GM04503 (cell line): ENCODE measurements at places on chromosomes 12 and 14.

DNA sequence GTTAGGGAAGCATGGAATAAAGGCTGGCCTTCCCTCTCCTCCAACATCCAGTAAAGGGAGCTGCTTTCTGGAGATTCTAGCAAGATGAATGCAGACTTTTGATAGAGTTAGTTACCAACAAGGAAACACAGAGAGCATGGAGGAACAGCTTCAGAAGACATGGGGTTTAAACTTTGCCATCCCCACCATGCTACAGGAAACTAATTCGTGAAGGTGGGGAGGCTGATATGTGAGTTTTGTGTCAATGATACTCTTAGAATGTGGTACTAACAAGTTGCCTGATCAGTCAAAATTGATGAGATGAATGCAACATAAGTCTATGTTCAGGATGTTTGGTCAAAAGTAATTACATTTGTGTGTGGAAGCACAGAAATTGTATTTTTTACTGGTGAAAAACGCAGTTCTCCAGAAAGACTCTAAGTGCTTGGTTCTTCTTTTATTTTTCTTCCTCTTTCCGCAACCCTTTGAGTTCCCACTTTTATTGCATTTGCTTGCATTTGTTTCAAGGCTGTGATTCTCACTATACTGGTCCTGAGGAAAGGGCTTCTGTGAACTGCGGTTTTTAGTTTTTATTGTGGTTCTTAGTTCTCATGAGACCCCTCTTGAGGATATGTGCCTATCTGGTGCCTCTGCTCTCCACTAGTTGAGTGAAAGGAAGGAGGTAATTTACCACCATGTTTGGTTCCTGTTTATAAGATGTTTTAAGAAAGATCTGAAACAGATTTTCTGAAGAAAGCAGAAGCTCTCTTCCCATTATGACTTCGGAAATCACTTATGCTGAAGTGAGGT is at the start of gene CLEC4A:
CLEC4A (plus strand) TSS at position 494 of the 789 bp plus-strand sequence; CDS start at position 756, 262 bp downstream.
- DNase-seq = no peak

DNA sequence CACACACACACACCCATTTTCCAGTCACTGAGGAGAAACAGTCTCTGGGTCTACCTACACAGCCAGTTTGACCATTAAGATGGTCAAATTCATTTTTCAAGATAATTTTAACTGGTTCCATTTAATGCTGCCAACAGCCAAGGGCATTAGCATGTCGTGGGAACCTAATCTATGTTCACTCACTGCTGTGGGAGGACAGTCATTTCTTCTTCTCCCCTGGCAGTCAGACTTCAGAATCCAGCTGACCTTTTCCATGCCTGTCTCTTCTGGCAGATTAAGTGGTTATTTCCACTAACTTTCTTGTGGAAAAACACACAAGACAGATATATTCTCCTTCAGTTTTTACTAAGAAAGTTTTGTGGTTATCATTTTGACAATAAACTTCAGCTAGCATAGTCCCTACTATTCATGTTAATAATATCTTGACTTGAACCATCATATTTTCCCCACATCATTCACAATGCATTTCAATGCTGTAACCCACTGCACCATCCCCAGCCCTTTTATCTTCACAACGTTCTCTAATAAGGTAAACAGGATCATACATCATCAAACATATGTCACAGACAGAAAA is 82.2 kb downstream of the DAD1 start:
- DNase-seq = no peak

DNA sequence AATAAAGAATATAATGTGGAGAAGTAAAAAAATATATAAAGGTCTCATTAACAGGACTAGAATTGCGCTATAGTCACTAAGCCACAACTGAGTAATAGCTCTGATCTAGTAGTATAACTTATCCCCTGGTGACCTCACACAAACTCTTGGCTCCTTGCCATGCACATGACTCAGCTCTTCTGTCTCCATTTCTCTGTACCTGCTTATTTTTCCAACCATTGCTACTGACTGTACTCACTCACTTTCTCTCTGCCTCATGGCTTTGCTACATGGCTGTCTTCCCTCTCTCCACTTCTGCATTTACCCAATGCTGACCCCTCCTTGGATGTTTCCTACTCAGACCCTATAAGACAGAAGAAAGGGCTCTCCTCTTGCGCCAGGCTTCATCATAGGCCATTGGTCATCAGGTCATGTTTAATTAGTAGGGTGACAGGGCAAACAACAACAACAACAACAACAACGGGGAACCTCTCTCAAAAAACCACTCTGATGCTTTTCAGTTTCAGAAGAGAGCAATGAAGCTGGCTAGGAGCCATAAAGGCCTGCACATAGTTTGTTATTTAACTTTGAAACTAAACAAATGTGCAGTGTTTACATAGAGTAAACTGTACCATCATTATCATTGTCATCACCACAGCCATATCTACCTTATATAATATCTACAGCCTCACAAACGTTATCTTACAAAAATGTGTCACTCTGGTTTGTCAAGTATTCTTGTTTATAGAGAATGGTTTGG is 25.6 kb upstream of the KRAS start:
- DNase-seq = peak; percentile 14

- DNase-seq = no peak
Observed at GRCh38 chr12:111303531-111303930, 65.4 kb downstream of the PHETA1 start.

DNA sequence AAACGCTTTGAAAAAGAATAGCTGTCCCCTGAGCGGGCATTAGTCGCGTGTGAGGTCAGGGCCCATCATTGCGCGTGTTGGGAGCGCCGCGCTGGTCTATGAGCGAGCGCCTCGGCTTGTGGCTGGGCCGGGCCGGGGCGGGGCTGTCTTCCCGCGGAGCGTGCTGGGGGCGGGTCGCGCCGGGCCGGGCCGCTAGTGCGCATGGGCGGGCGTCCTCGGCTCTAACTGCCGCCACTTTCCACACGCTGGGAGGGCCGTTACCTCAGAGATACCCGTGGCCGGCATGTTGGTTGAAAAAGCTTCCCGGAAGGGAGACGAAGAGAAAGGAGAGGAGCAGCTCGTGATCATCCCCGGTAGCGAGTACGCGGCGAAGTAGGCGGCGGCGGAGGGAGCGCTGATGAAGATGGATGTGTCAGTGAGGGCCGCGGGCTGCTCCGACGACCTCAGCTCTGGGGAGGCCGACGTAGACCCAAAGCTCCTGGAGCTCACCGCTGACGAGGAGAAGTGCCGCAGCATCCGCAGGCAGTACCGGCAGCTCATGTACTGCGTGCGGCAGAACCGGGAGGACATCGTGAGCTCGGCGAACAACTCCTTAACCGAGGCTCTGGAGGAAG is at the start of gene EID3:
EID3 (plus strand) TSS at position 202 of the 614 bp plus-strand sequence; CDS start at position 398, 196 bp downstream.
- peak; percentile 31 for DNase-seq

- DNase-seq = no peak
Observed at GRCh38 chr14:59698793-59699192, 122.2 kb upstream of the CCDC175 start.

DNA sequence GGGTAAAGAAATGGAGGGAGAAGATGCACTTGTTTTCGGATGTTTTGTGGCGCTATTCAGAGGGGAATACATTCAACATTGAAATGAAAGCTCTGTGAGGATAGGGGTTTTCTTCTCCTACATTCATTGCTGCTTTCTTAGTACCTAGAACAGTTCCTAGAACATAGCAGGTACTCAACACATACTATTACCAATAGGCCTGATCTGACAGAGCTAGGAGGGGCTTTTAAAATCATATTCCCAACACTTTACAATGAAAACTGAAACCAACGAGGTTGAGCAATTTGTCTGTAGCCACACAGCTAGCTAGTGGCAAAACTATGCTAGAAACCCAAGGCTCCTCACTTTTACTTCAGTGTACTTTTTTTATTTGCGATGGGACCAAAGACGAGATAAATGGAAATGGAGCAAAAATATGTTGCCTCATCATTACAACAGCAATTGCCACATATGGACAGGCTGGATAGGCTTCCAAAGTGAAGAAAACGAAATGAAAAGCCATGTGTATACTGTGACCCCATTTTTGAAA is 23.1 kb upstream of the IL22 start:
- DNase-seq = no peak

GRCh38 chr14:30223385-30223785 is 295.7 kb upstream of the PRKD1 start:
- DNase-seq = peak; percentile 45

- no peak for DNase-seq
Observed at GRCh38 chr14:96729889-96730288, 67.3 kb upstream of the VRK1 start.

DNA sequence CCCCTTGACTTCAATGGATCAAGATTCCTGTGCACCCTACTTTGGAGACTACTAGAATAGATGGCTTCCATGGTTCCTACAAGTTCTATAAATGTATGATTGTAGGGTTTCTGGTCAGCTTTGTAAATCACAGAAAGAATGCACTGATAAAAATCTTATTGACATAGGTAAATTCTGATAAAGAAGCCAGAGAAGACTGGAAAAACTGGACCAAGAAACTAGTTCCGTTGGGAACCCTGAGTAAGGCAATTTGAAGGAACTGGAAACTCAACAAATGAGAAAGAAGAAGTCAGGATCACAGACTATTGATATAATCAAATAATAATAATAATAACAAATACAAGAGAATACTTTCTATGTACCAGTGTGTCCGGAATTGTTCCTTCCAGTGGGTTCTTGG is 15.4 kb upstream of the MGST1 start:
- DNase-seq = no peak

DNA sequence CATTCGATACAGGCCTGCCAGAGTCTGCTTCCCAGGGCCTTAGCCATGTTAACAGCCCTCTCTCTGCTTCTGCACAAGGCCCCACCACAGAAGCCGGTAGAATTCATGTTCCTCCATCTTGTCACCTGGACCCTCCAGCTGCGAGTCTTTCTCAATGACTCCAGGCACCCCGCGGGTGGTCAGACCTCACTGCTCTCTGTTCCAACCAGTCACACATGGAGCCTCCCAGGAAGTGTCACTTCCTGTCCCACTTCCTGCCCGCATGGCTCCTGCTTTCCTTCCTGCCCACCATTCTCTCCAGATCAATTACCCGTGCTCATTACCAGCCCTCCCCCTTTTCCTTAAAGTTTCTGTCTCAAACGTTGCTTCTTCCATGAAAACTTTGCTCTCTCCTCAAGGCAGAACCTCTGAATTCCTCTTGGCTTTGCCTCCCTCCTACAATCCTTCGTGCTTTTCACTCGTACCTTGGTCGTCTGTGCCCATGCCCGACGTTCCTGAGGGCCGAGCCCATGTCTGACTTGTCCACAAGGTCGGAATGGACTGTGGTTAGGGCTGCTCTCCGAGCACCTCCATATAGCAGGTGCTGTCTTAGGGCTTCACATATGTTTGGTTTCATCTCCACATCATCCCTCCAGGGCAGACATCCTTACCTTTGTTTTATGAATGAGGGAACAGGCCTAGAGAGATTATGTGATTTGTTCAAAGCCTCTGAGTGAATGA is 172.1 kb downstream of the TSPAN9 start:
- no peak for DNase-seq

GRCh38 chr12:11657511-11657910 is 8.0 kb downstream of the ETV6 start:
- no peak for DNase-seq

GRCh38 chr12:6542209-6543009 is 8.1 kb downstream of the GAPDH start:
- DNase-seq = no peak

DNA sequence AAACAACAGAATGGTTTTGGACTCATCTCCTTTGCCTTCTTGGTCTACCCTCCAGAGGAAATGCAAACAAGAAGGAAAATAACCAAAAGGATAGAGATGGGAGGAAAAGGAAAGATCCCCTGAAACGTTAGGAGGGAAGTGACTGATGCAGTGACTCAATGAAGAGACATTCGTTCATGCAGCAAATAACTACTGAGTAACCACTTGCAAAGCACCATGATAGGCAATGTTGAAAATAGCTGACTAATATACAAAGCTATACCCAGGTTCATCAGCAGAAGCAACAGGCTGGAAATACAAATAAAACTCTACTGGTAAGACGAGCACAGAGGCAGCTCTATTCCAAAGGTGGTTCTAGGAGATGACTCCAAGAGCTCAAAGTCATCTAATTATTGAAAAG is 41.8 kb downstream of the R3HDM2 start:
- peak; percentile 67 for DNase-seq

GRCh38 chr12:107320929-107321631 is 227.7 kb upstream of the CRY1 start:
- DNase-seq = no peak

DNA sequence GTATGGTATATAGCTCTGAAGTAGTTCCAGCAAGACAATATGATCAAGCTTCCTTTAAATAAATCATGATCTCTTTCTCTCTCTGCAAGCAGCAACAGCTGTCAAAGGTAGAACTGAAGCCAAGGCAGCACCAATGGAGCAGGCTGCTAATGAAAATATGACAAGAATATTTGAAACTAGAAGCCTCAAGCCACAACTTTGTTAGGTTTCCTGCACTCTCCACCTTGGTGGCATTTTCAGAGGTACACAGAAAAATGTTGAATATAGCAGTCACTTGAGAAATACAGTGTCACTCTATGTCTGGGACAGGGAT is 43.8 kb upstream of the PSMA6 start:
- DNase-seq = no peak

DNA sequence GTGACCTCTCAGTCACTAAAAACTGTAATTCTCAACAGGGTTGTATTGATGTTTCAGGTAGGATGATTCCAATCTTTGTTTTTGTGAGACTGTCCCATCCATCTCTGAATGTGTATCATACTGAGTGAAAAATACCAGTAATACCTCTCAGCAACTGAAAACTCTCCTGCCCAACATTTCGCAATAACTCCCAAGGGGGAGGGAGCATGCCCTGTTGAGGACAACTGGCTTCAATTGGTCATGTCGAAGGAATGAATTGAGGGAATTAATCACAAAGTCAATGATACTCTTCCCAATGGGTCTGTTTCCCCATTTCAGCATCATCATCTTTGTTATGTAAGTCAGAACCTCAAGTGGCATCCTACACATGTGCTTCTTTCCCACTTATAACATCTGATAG is 102.4 kb upstream of the E2F7 start:
- peak; percentile 40 for DNase-seq

DNA sequence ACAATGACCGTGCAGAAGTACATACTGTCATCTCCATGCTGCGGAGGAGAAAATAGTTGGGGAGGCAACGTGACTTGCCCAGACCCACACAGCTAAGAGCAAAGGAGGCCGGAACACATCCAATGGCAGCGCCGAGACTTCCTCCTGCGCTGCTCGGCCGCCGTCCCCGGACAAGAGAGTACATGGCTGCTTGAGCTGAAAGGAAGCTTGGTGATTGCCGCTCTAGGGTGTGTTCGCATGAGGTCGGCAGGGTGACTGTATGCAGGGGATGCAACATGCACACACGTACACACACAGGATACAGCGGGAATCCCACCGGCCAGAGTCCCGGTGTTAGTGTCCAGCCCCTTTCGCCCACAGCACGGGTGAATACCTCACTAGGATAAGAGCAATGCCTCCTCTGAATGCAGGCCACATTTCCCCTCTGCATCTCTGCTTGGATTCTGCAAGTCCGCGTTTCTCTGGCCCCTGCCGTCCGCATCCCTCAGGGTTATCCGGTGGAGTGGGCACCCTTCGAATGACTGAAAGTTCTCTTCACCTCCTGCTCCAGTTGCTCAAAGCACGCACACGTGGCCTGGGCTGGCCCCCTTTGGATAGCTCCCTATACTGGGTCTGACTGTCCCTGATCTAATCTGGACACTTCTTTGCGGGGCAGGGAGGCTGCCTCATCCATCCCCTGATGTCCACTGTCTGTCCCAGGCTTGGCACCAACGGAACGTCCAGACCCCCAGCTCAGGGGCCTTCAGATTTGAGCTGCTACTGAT is 78.8 kb downstream of the GSC start:
- DNase-seq = no peak
